Stimulated activated CD8-positive, alpha-beta memory T cell treated with anti-CD3 and anti-CD28 coated beads, Interleukin-7, amount 100 ng/mL, for 1 hour (primary cell): ENCODE measurements at places on chromosomes 2 and 18.
A peak's percentile ranks its signal among the peaks of the same experiment; 100 is the strongest.

DNA sequence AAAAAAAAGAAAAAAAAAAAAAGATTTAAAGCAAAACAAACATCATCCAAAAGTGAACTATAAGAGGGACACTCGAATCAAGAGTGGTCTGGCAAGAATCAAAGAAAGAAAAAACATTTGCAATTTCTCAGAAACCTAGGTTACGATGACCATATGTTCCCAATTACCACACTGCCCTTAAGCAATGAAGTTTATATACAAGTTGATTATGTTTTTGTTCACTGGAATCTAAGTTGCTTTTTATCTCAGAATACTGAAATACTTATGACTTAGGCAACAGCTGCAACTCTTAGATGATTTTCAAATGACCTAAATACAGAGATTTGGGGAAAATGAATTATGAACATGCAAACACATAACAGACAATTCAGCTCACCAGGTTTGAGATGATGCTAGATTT, 597.1 kb upstream of the CHAC2 start:
- DNase-seq, result no peak

GRCh38 chr2:112658839-112659667, 13.3 kb downstream of the SLC20A1 start:
- no peak for DNase-seq

DNA sequence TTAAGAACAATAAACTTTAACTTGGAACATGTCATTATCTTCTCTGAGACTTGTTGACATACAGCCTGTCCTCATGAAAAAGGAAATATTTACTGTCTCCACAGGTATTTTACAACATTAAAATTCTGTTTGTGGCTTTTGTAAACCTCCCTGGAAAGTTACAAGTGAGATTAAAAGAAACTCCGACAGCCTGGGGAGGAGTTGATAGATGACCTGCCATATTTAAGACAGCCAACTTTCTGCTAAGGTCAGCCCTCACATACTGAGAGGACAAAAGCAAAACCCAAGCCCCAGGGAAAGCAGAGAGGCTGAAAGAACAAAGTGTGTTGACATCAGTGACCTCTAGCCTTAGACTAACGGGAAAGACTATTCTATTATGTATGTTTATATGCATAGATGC, 350.2 kb downstream of the RIT2 start:
- DNase-seq, result no peak

DNA sequence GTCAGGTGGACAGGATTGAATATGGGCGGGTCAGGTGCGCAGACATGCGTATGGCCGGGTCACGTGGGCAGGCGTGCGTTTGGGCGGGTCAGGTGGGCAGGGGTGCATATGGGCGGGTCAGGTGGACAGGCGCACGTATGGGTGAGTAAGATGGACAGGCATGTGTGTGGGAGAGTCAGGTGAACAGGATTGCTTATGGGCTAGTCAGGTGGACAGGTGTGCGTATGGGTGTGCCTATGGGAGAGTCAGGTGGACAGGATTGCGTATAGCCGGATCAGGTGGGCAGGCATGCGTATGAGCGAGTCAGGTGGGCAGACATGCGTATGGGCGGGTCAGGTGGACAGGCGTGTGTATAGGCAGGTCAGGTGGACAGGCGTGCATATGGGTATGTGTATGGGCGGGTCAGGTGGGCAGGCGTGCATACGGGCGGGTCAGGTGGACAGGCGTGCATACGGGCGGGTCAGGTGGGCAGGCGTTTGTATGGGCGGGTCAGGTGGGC, 30.3 kb upstream of the KLF11 start:
- DNase-seq, result no peak

- DNase-seq, result no peak
Measured at GRCh38 chr2:175843625-175844024, 158.4 kb downstream of the LNPK start.

DNA sequence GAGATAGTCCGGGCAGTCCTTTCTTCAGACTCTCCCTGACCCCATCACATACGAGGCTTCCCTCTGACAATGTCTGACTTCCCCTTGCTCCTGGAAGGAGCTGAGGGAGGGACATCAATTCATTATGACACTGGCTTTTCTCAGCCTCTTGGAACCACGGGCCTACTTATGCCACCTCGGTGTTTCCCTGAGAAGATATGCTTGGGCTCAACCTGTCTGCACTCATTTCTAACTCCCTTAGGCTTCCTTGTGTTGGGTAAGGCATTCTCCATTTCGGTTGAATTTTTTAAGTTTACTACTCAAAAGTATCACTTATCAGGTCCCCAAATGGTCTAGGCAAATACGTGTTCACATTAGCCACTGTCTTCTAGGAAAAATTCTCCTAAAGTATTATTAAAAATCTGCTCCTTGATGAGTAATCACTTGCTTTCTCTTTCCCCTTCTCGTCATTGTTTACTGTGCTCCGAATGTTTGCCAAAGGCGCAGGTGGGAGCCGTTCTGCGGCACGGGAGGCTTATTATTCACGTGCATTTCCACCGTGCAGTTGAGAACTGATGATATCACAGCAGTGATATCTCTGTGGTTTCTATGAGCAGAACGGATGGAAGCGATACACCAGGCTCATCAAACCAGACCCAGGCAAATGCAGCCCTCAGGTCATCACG, 33.1 kb downstream of the ARL4C start:
- peak; percentile 44 for DNase-seq

- DNase-seq, result no peak
Measured at GRCh38 chr2:144151851-144152250, 368.1 kb downstream of the ZEB2 start.

GRCh38 chr18:24837066-24837465, 376.6 kb downstream of the HRH4 start:
- DNase-seq, result no peak

DNA sequence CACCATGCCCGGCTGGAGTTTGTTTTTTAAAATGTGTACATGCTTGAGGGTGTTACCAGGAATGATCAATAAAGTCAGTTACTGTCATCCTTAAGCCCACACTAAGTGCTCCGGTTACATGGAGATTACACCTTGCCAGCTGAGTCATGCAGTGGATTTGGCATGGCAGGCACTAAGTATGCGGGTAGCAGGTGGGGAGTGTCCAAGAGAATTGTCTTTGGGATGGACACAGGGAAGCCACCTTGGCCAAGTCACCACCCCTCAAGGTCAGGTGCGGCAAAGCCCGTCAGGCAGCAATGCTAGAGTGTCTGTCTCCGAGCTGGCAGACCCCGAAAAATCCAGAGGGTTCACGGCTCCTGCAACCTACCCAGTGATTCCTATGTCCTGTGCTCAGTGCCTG, 54.8 kb downstream of the GBX2 start:
- no peak for DNase-seq

DNA sequence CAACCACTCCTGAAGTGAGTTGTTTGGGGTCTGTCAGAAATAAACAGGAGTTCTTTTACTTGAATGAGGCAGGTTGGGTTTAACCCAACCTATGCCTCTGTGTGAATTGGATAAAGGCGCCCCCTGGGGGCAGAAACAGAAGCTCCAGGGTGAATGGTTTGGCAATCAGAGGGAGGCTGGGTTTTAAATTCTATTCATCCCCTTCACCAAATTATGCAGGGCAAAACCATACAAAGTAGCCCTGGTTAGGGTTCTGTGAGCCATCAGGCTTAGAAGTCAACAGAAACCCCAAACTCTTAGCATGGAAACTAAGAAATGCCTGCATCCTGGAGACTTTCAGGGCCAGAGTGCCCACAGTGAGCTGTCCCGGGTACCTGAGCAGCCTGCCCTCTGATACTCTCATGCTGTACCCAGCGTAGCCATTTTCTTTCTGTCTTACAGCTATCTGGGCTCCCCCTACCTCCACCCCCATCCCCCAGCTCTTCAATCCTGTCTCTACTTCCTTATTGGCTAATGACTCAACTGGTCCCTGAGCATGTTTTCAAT, 241.5 kb downstream of the ICOS start:
- peak; percentile 59 for DNase-seq

GRCh38 chr2:150621526-150622213, 134.2 kb upstream of the RND3 start:
- DNase-seq, result no peak

- no peak for DNase-seq
Measured at GRCh38 chr2:176291809-176292283, 22.6 kb downstream of the MTX2 start.

- no peak for DNase-seq
Measured at GRCh38 chr18:45981821-45982220, 14.7 kb upstream of the EPG5 start.

DNA sequence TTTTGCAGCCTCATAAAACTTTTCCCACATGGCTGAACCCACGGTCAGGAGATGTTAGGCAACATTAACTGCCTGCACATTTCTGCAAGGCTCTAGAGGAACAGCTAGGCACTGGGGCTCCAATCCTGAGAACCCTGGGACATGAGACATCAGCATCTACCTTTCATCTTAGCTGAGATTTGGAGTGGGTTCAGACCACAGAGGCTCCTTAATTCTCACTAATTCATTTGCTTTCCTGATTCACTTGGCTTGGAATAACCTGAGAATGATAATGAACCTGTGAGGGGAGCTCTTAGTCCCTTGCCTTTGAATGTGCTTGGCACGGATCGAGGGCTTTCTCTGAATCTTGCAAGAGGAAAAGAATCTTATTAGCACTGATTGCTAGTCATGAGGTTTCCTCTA, 266.2 kb downstream of the FIGN start:
- DNase-seq, result no peak

- DNase-seq, result no peak
Measured at GRCh38 chr2:219161097-219161496, 482 bp upstream of the NHEJ1 start.

GRCh38 chr2:225104321-225104720, 62.1 kb upstream of the DOCK10 start:
- DNase-seq, result no peak

- DNase-seq, result no peak
Measured at GRCh38 chr18:10481831-10482230, 27.4 kb downstream of the APCDD1 start.

DNA sequence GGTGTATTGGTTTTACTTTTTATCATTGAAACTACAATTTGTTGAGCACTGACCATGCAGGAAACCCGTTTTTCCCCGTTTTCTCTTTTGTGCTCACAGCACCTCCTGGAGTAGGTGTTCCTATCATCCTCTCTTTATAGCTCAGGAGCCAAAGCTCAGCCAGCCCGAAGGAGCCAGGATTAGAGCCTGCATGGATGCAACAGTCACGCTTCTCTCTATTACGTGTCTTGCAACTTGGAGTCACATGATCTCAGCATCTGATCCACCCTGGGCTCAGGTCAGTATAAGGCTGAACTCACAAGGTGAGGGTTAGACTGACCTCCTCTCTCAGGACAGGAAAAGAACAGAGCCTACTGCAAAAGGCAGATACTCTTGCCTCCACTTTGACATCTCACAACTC, 150.5 kb downstream of the MBP start:
- DNase-seq, result no peak

GRCh38 chr2:221529943-221530652, 42.0 kb downstream of the EPHA4 start:
- DNase-seq, result no peak

DNA sequence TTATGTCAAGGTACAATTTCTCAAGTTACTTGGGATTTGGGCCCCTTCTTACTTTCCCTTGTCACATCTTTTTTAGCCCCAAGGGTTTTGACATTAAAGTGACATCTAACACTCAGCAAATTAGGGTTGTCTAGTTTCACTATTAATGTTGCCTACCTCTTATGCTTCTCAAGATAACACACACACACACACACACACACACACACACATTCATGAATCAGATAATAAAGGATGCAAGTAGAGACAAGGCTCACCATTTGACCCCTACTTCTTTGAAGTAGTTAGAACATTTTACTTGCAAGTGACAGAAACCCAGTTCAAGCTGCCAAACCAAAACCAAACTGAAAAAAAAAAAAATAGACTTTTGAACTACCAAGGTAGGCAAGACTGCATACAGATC, 138.8 kb downstream of the TRIB2 start:
- DNase-seq, result no peak

GRCh38 chr18:44696892-44697291, 16.2 kb downstream of the SETBP1 start:
- DNase-seq, result no peak

- no peak for DNase-seq
Measured at GRCh38 chr2:54866868-54867267, 143.4 kb downstream of the EML6 start.

GRCh38 chr2:47057687-47058002, 97.5 kb downstream of the STPG4 start:
- no peak for DNase-seq

GRCh38 chr2:51344886-51345285, 313.0 kb upstream of the NRXN1 start:
- DNase-seq, result no peak
